ENCODE measurements at places on chromosomes 11 and 22.
A peak's percentile ranks its signal among the peaks of the same experiment; 100 is the strongest.

GRCh38 chr11:114288136-114288535, 8.1 kb upstream of the NNMT start:
- DNase-seq, result no peak

DNA sequence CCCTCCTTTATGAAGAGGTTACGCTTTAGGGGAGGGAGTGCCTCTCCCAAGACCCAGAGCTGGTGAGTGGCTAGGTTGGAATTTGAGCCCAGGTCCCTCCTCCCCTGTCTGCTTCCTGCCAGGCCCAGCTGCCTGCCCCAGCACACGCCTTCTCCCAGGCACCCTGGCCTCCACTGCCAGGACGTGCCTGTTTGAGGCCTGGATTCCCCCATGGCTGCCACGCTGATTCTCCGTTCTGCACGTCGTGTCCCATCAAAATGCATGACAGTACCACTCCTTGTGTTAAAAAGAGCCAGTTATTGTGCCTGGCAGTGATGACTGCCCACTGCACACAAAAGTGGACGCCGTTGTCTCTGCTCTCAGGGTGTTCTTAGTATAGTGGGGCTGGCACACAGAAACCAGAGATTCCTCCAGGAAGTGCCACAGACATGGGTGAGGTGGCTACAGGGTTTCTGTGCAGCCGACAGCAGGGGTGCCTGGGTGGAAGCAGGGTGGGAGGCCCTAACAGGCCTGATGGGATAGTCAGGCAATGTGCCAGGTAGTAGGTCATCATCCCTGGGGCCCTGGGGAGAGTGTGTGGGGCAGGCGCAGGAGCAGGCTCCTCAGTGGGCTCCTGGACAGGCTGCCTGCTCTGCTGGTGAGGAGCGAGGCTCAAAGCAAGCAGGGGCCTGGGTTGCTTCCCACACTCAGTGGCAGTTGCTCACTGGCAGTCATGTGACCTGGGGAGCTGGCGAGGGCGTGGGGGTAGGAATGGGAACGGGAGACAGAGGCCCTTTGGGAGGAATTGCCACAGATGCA, 24.2 kb downstream of the MED15 start:
- no peak for DNase-seq

DNA sequence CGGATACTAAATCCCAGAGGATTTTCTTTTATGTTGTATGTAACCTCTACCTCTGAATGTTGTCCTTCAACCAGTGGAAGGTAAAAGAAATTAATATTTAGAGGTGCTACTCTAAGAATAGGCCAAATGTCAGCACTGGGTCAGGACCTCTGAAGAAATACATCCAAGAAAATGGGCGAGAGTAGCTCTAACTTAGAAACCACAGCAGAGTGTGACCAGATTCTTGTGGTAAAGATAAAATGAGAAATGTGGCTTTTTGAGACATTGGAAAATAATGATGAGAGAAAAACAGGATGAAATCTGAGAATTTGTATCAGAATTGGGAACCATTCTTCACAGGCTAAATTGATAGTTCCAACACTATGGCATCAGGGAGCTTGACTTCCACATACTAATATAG, 63.5 kb downstream of the CSTPP1 start:
- DNase-seq, result no peak

DNA sequence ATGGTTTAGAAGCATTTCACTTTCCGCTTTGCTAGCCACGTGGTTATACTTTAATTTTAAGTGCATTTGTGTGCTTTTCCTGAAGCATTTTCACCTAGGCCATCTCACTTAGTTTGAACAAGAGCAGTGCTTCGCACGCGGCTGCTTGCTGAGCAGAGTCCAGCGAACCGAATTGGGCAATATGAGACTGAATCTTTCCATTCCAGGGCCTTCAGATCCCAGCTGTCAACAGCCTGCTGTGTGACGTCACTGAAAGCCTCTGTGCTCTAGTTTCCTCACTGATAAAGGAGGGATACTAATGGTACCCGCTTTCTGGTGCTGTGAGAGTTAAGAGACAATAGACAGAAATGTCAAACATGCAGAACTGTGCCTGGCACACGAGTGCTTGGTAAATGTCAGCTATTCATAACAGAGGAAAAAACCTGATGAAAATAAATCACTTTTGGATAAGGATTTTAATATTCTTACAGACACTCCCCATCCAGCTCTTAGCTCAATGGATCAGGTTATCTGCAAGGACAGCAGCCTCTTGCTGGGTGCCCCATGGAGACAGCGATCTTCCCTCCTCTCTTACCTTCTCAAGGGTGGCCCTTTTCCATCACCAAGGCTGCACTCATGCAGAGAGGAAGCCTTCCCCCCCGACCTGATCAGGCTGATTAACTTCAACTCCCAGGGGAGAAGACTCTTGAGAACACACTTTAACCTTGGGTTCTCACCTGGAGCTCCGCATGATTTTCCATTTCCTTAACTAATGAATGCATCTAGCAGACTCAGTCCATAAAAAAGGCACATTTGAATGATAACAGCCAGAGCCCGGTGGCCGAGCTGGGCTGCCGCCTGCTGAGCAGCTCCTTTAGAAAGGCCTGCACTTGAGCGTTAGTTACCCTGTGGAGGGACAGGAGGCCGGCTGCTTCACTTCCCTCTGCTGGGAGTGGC, 3.5 kb upstream of the GLB1L3 start:
- no peak for DNase-seq

DNA sequence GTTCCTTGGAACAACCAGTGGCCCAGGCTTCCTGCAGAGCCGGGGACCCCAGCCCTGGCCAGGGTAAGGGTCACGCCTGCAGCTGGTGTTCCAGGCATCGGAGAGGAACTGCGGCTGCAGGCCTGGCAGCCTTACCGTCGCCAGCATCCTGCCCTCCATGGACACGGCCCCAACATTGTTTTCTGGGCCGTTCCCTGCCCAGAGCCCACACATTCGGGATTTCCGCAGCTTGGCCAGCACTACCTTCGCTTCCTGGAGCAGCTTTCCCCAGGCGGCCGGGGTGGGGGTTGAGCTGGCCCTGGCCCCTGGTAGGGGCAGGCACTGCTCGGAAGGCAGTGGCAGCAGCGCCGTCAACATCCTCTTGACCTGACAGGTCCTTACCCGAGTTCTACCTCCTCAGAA, 17.7 kb downstream of the TXN2 start:
- DNase-seq, result no peak

DNA sequence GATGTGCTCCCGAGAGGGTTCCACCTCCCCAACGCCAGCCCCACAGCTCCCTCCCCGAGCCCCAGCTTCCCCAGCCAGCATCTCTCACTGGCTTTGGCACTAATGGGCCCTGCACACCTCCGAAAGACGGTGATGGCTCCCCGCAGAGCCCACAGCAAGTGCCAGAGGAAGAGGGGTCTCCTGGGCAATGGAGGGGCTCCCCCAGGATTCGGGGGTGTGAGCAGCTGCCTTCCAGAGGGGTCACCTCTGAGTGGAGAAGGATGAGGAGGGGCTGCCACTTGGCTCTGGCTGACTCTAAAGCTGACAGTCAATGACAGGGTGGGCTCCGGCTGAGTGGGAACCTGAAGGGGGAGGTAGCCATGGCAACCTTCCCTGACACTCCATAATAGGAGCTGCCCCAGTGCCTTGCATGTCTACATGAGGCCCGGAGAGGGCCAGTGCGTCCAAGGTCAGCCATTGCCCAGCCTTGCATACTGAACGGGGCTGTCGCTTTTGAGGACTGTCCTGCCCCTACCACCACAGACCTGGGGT, 98.6 kb upstream of the SYT13 start:
- DNase-seq, result no peak

DNA sequence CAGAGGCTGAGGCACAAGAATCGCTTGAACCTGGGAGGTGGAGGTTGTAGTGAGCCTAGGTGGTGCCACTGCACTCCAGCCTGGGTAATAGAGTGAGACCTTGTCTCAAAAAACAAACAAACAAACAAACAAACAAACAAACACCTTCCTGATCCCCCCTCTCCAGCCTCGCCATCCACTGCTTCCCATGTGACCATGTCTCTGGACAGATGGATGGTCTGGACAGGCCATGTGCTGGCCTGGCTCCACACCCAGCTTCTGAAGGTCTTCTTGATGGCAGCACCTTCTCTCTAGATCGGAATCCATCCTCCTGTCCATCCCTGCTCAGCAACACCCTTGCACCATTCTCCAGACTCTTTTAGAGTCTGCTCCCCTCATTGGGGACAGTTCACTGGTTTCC, 10.7 kb upstream of the PEX26 start:
- DNase-seq, result no peak

GRCh38 chr22:24435323-24435645, 7.9 kb downstream of the ADORA2A start:
- DNase-seq, result no peak

GRCh38 chr11:76903325-76903724, 42.6 kb downstream of the ACER3 start:
- no peak for DNase-seq

DNA sequence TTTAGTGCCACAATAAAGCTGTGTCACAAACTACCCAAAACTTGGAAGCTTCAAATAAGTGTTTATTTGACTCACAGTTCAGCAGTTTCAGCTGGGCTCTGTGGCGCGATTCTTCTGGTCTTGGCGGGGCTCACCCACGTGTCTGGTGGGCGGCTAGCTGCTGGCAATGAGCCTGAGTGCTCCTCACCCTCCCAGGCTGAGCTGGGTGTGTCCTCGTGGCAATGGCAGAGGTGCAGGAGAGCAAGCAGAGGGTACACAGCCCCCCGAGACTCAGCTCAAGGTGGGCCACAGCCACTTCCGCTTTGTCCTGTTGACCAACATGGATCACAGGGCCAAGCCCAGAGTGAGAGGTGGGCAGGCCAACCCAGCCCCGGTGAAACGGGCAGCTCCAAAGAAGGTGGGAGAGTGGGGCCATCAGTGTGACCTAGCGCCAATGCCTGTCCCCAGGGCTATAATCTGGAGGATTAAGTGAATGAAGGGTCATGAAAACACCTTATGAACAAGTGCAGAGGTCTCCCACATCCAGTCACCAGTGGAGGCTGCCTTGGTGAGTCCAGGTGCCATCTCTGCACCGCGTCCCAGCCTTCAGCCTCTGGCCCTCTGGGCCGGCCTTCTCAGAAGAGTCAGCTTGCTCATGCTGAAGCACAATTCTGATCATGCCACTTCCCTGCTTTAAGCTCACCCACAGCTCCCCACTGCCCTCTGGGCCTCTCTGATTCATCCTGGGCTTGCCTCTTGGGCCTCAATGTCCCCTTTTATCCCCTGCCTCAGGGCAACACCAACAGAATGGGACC, 74.6 kb upstream of the RTL6 start:
- no peak for DNase-seq

GRCh38 chr11:32420937-32421901, 14.1 kb downstream of the WT1 start:
- no peak for DNase-seq

DNA sequence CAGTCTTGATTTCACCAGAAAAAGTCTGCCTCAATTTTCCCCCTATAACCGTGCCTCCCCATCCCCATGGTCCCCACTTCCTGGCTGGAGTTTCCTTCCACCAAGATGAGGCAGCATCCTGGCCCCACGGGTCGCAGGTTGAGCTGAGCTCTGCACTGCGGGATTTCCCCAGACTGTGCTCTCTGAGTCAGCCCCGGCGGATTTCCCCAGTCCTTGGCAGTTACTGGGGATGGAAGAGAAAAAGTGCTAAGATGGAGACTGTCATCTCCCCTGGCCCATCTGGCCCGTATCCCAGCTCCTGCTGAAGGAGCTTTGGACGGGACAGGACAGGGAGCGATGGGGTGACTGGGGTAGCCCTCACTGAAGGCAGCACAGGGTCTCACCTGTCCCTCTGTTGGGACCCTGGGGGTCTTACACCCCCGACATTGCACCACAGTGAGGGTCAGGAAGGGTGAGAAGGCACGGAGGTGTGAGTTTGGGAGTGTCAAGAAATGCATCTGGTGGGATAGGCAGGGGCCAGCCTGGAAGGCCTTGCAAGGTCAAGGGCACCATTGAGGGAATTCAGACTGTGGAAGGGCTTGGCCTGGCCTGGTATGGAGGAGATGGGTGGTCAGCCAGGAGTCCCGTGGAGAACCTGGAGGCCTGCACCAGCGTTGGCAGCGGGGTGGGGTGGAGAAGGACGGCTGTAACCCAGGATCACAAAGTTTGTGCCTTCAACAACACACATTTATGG, 36.5 kb downstream of the NADSYN1 start:
- no peak for DNase-seq

- peak; percentile 77 for DNase-seq
Measured at GRCh38 chr11:59199546-59200422, 12.9 kb downstream of the MPEG1 start.

DNA sequence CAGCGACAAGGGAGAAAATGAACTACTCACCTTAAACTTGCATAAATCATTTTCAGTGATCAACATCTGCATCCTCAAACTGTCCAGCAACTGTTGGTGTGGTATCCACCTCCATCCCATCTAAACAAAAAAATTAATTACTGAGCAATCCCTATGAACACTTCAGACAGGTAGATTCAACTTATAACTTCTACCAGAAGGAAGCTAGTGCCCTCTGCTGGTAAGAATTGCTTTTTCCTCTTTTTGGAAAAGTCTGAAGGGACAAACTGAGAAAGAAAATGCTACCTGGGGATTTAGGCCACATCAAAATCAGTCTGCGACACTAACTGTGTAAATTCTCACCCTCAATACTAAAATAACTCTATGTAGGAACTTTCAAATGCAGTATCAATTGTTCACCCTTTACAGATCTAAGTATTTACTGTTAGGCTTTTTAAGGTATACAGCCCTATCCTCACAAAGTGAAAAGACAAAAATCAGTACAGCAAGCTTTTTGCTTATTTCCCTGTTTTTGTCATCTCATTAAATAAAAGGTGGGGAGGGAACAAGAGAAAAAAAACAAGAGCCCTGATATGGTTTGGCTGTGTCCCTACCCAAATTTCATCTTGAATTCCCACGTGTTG, 17.9 kb downstream of the CLNS1A start:
- DNase-seq, result peak; percentile 65

- no peak for DNase-seq
Measured at GRCh38 chr11:133936592-133936991, 20.2 kb downstream of the IGSF9B start.

- DNase-seq, result no peak
Measured at GRCh38 chr22:22148905-22149304, 95.7 kb upstream of the VPREB1 start.

DNA sequence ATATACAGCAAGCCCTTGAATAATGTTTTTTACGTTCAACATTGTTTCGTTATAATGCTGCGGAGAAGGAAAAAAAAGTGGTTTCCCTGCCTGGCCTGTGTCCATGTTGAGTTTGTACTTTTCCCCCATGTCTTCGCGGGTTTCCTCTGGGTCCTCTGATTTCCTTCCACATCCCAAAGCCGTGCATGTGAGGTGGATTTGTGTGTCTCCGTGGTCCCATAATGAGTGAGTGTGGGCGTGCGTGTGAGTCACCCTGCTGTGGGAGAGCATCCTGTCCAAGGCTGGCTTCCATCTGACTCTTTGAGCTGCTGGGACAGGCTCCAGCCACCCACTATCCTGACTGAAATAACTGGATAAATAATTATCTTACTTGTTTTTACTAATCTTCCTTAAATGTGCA, 29.6 kb upstream of the SNX19 start:
- no peak for DNase-seq

- no peak for DNase-seq
Measured at GRCh38 chr22:29244785-29245625, 22.8 kb downstream of the RHBDD3 start.

All from B cell (primary cell).